MV-4-11 (cell line): ENCODE measurements at places on chromosomes 4 and X.

- no peak for DNase-seq
Measured at GRCh38 chrX:48966796-48967579, 4.7 kb downstream of the KCND1 start.

GRCh38 chr4:124322234-124323065 is 390.1 kb downstream of the ANKRD50 start:
- peak; percentile 27 for DNase-seq

DNA sequence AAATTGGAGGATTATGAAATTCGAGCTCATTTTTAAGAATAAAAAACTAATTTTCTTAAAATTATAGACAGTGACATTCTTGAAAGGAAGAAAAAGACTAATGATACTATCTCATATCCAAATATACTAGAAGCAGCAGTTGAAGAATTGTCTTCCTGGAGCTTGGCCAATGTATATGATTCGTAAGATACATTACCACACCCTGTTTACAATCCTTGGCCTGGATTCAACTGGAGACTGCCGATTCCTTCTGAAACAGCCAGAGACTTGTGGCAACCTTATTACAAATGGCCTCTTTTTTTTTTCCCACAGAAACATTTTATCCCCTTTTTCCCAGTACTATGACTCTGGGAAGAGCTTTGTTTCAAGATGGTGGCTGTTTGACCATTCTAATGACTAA is 571.2 kb upstream of the FAT1 start:
- no peak for DNase-seq

- no peak for DNase-seq
Measured at GRCh38 chr4:1291996-1292702, 2.5 kb downstream of the MAEA start.

DNA sequence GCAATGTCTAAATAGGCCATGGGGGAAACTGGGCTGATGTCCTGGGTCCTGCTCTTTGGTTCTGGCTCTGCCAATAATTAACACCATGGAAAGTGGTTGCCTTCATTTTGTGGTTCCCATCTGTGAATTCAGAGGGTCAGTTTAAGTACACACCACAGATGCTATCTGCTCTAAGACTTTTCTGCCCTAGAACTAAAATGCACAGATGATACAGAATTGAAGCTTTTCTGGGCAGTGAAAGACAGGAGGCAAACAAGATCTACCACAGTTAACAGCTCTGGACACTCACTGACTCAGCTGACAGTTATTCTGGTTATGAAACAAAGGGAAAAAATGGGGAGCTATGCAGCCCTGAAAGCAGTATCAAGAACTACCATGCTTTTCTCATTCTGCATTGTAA is 37.3 kb downstream of the APBB2 start:
- DNase-seq, result no peak

DNA sequence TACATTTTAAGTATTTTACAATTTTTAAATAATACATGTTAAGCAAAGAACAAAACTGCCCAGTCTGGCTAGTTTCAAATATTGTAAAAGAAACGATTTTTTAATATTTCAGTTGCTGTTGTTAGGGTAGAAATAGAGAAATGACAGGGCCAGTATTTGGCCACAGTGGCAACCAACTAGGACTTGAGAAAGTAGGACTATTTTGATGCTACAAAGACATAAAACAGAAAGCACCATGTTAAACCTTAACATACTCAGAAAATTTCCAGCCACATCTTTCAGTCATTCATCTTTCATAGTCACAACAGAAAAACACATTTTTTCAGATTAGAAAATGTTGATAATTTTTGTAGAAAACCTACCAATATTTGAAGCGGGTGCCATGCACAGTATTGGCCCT is 104.5 kb downstream of the MBNL3 start:
- no peak for DNase-seq

DNA sequence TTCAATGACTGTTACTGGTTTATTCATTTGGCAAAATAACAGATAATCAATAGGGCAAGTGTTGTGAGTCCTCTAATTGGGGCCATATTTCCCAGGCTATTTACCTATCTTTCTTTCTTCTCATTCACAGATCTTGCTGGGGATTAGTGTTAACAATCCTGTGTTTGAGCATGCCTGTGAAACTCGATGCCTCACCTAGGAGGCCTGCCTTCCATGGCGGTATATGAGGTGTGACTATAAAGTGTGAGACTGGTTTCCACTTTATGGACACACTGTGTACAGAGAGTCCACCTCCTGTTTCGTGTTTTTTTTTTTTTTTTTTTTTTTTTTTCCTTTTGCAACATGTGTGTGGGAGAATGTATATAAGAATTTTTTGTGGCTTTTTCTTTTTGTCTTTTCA is 199.3 kb downstream of the BMPR1B start:
- no peak for DNase-seq
